Right hindlimb (tissue), 1 donor: ENCODE measurements at places on chromosomes 2 and 18.

DNA sequence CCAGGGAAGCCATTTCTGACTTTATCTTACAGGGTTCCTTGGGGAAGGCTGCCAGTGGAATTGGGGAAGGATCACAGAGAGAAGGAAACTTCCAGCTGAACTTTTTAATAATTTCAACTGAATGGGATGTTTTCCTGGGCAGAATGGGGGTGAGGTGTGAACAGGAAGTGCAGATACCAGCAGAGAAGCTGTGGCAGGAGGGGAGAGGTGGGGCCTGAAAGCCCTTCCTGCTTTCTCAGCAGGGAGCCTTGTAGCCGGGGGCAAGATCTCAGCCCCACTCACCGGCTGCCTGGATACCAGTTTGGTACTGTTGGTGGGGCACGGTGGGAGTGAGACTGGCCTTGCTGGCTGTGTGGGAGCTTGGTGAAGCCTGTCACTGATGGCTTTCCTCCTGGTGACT is 170.5 kb downstream of the ZBTB7C start:
- DNase-seq, result no peak

GRCh38 chr2:39050109-39050508 is 70.7 kb downstream of the SOS1 start:
- no peak for DNase-seq

GRCh38 chr2:96503637-96504243 is 1.4 kb downstream of the NEURL3 start:
- DNase-seq, result no peak

GRCh38 chr2:230011617-230012016 is 57.1 kb downstream of the SLC16A14 start:
- DNase-seq, result no peak

GRCh38 chr2:29281916-29282247 is 166.7 kb downstream of the CLIP4 start:
- DNase-seq, result no peak
